ENCODE measurements at places on chromosomes 13 and 19.

- no peak for DNase-seq
Measured at GRCh38 chr13:110326263-110326904, 19.3 kb downstream of the COL4A2 start.

- no peak for DNase-seq
Measured at GRCh38 chr13:26459276-26460131, 98.0 kb upstream of the WASF3 start.

GRCh38 chr19:57302020-57302465, 18.2 kb upstream of the ZNF543 start:
- DNase-seq: peak; percentile 99

DNA sequence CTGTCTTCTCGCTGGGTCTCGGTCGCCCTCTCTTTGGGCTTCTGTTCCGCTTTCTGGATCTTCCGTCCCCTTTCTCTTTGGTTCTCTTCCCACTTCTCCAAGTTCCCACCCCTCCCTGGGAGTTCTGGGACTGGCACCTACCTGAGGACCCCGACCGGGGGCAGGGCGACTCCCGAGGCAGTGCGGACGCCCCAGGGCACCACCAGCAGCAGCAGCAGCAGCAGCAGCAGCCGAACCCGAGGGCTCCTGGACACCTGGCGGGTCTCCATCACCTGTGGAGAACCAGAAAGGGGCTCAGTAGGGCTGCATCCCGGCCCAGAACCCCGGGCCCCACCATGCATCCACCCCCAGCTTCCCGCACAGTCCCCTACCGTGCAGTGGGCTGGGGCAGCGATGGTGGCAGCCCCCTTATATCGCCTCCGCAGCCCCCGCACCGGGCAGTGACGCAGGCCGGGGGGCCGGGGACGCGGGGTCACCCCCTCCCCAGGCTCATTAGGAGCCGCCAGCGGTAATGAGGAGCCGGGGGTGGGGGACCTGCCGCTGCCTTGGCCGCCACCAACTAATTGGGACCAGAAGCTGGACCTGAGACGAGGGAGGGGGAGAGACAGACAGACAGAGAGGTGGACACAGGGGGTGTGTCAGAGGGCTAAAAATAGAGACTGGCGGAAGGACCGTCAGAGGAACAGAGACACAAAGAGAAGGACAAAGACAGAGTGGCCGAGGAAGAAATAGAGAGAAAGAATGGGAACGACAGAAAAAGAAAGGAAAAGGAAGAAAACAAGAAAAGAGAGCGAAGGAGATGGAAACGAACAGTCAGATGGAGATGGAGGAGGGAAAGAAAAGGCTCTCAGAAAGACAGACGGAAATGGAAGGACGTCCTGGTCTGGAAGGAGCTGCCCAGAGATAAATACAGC, at the start of gene PTH2:
TSS of gene PTH2 (minus strand) at position 371 of the 914 bp plus-strand sequence. CDS start at position 269, 102 bp downstream.
- DNase-seq: no peak

GRCh38 chr13:105340061-105340606, 1195.3 kb downstream of the EFNB2 start:
- no peak for DNase-seq

DNA sequence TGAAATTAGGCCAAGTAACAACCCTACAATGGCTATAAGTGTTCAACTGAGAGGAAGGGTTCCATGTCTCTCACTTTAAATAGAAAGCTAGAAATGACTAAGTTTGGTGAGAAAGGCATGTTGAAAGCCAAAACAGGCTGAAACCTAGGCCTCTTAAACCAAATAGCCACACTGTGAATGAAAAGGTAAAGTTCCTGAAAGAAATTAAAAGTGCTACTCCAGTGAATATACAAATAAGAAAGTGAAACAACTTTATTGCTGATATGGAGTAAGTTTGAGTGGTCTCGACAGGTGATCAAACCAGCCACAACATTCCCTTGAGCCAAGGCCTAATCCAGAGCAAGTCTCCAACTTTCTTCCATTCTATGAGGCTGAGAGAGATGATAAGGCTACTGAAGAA, 209.6 kb downstream of the KLF12 start:
- no peak for DNase-seq

DNA sequence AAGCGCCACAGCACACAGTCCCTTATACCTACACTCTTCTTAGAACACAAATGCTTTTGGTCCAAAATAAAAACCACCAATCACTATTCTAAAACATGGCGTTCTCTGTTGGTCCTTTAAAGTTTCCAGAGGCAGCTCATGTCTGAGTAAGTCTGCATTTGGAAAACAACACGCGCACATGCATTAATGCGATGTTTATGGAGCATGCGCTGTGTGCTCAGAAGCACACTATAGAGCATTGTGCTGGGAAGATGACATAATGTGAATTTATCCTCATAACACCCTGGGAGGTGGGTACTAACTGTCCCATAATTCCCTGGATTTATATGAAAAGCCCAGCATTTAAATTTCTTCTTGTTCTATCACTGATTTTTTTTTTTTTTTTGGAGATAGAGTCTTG, 10.7 kb downstream of the ZNF682 start:
- DNase-seq: no peak

GRCh38 chr19:15298847-15299567, 33.3 kb downstream of the BRD4 start:
- no peak for DNase-seq

GRCh38 chr13:42283574-42283973, 11.6 kb downstream of the AKAP11 start:
- no peak for DNase-seq

GRCh38 chr19:2787115-2787514, 1.8 kb downstream of the THOP1 start:
- DNase-seq: no peak

DNA sequence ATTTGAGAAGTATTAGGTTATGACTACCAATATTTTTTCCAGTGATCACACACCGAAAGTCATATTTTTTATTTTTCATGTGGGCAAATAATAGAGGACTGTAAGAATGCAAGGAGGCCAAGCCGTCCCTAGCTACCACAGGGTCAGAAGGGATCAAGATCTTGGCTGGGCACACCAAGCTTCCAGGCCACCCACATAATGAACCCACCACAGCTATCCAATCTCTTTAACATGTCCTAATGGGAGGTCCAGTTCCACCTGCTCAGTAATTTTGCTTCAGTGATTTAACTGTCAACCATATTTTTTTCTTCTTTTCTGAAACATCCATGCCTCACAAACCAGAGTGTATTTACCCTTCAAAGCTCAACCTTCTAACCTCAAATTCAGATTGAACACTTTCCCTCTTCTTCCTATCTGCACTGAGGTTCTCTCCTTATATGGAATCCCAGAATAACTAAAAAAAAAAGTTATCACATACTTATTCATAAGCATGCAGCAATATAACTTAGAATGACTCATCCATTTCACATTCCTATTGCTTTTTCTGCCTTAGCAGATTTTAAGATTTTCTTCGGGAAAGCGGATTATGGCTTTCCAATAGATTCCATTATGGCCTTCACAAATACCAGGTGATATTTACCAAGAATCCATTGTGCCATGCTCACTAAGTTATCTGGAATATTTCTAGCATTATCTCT, 12.2 kb downstream of the ARGLU1 start:
- no peak for DNase-seq

GRCh38 chr13:41463838-41464602, 6.7 kb downstream of the RGCC start:
- DNase-seq: no peak

DNA sequence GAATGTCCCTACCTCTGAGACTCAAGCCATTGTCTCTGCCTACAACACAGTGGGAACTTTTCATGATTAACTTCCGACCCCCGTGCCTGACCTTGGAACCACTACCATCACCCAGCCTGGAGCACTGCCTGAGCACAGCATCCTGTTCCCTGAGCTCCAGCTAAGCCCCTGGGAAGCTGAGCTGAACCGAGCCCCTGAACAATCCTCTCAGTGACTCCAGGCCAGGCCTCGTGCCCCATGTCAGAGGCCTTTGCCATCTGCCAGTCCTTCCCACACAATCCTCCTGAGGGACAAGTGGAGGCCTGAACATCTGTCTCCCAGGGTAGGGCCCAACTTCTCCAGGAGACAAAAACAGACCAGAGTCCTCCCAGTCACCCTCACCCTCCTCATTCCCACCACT, 17.5 kb downstream of the CEACAM3 start:
- DNase-seq: no peak

GRCh38 chr13:110813646-110814624, 100.4 kb downstream of the ING1 start:
- DNase-seq: no peak

DNA sequence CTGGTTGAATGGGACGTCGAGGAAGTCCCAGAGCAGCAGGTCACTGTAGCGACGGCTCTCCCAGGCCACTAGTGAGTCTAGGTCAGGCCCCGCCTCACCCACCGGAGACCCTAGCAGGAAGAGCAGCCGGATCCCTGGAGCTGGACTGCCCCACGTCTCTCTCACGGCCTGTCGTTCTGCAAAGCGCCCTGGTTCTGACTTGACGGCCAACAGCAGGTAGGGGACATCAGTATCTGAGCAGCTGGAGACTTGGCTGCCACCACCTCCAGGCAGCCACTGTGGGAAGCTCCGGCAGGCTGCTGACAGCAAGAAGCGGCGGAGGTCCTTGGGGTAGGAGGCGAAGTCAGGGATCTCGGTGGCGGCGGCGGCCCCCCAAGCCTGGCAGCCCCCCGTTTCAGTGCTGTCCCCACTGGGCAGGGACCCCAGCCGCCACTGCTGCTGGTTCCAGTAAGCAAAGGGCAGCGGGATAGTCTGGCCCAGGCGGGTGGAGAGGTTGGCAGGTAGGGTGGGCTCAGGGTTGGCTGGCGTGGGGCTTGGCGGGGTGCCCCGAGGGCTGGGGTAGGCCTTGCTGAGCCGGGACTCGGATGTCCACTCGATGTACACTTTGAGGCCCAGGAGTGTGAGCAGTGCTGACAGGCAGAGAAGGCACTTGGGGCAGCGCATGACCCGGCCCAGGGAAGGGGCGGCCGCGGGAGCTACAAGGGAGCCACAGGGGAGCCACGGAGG, 895 bp downstream of the B3GNT8 start:
- no peak for DNase-seq

DNA sequence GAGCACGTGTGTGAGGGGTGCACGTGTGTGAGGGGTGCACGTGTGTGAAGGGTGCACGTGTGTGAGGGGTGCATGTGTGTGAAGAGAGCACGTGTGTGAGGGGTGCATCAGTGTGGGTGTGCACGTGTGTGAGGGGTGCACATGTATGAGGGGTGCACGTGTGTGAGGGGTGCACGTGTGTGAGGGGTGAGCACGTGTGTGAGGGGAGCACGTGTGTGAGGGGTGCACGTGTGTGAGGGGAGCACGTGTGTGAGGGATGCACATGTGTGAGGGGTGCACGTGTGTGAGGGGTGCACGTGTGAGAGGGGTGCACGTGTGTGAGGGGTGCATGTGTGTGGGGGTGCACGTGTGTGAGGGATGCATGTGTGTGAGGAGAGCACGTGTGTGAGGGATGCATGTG, 15.7 kb downstream of the RASA3 start:
- no peak for DNase-seq

DNA sequence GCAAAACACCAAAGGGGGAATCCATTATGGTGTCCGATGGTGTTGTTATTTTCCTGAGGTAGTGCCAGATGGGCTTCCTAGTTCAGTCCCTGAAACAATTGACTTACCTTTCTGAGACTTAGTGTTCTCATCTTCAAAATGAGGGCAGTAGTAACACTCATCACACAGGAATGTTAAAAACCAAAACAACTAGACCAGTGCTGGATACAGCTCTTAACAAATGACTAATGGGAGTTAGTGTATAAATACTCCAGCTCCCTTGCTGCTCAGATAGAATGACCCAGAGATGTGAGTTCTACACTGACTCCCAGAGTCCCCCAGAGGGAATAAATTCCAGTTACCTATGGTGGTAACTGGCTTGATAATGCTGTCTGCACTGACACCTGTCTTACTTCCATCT, 49.9 kb downstream of the MBD3L2B start:
- no peak for DNase-seq

GRCh38 chr13:37618554-37618953, 20.0 kb upstream of the POSTN start:
- DNase-seq: peak; percentile 81

GRCh38 chr13:31587698-31588266, 151.5 kb upstream of the RXFP2 start:
- peak; percentile 61 for DNase-seq

- DNase-seq: no peak
Measured at GRCh38 chr13:82088781-82089180, 1747.9 kb upstream of the SPRY2 start.

GRCh38 chr19:6393074-6393982, at the start of gene GTF2F1:
GTF2F1 (minus strand) TSS chr19:6393164; CDS start chr19:6392995, 169 bp downstream.
- DNase-seq: peak; percentile 98

GRCh38 chr13:25295228-25295627, 6.2 kb upstream of the NUP58 start:
- peak; percentile 31 for DNase-seq

DNA sequence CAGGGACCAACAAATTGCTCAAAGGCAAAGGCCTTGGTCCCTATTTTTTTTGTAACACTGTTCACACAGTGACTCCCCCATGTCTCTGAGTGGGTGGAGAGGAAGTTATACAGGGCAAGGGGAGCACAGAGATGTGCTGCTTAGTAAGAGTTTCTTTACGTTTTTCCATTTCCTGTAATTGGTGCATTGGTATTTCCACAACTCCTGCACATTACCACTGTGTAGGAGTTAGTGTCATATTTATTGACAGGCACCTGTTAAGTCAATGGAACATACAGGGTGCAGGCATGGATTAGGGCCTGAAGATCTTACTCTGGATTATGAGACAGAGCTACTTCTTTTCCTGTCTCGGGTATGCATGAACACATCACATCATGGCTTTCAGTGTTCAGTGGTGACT, 45.2 kb downstream of the SOX21 start:
- no peak for DNase-seq

GRCh38 chr19:33653684-33654083, 31.9 kb downstream of the CHST8 start:
- no peak for DNase-seq

DNA sequence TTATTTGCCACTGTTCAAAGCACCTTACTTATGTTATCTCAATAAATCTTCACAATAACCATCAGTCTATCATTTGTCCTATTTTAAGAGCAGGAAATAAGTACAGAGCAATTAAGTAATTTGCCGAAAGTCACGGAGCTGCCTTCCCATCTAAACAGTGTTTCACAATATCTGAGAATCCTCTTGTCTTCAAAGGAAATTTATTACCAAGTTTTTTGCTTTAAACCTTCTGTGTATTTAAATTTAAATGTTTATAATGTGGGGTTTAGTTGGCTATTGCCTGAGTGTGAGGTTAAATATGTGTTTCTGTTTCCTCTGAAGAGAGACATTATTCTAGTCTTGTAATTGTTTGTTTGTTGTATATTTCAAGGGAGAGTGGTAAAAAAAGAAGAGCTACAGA, 633.1 kb downstream of the EFNB2 start:
- no peak for DNase-seq

- no peak for DNase-seq
Measured at GRCh38 chr19:16605553-16605994, 22.4 kb downstream of the MED26 start.

GRCh38 chr13:27960362-27961226, 8.5 kb downstream of the CDX2 start:
- DNase-seq: peak; percentile 26

- no peak for DNase-seq
Measured at GRCh38 chr13:48507021-48507420, 25.9 kb downstream of the RCBTB2 start.
